ENCODE measurements at places on chromosomes 12 and 14. TPM values are rescaled to one million over a fixed set of nuclear protein-coding genes. Genes with fewer than 3 reads are reported as not detected.

TAS2R50 gene
- 1.7 TPM for total RNA-seq

DAO gene
- total RNA-seq = not detected

IGF1 gene
- total RNA-seq = 0.83 TPM

LRTM2 gene
- not detected for total RNA-seq

DNAJC22 gene
- total RNA-seq = 0.16 TPM

FGF6 gene
- not detected for total RNA-seq

FGFR1OP2 gene
- 48.3 TPM for total RNA-seq

RTN1 gene
- not detected for total RNA-seq

AMDHD1 gene
- 0.21 TPM for total RNA-seq

RPL10L gene
- total RNA-seq = not detected

ENDOU gene
- total RNA-seq = not detected

RAD52 gene
- 15.4 TPM for total RNA-seq

LMO3 gene
- total RNA-seq = not detected

KRT75 gene
- not detected for total RNA-seq
